ENCODE measurements at places on chromosomes 5 and 9.

DNA sequence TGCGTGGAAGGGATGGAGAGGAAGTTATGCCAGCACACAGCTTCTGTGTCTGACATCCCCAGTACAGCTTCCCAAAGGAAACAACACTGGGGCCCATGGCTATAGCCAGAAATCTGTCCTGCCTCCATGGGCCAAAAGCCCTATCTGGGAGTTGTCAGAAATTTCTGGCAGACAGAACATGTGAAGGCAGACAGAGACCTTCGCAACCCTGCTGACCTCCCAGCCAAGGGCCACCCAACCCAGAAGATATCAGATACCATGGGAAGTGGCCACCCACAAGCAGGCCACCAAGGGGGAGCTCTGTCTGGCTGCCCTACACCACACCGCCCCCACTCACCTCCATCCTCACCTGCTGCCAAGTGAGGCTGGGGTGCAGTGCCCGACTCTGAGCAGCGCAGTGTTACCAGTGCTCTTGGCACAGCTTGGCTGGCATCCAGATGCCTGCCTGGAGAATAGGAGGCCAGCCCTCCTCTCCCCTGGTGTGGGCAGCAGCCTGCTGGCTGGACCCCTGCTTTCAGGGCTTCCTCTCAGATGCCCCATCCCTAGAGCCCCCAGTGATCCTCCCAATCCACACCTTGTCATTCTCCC, 61.6 kb upstream of the NEURL1B start:
- H3K27me3 ChIP-seq: peaks cover 10% of the 10 kb centered on the region
- H3K4me1 ChIP-seq: no peaks in the 10 kb centered on the region
- H3K36me3 ChIP-seq: no peaks in the 10 kb centered on the region
- no peak overlapping the region for H3K27ac ChIP-seq
- no peak overlapping the region for H3K4me3 ChIP-seq

DNA sequence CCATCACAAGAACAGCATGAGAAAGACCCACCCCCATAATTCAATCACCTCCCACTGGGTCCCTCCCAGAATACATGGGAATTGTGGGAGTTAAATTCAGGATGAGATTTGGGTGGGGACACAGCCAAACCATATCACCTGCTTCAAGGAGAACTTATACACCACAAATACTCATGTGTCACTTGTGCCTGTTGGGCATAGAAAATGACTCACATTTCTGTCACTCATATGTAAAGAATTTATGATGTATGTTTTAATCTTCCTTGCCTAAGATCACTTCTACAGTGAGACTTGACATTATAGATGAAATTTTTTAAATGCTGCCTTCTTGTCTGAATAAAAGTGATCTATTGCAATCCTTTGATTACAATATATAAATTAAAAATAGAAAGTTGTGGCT, 23.0 kb upstream of the PRDM6 start:
- no peaks in the 10 kb centered on the region for H3K36me3 ChIP-seq
- no peak for DNase-seq
- H3K27ac ChIP-seq: no peak overlapping the region
- no peak overlapping the region for H3K4me3 ChIP-seq
- peaks cover 20% of the 10 kb centered on the region for H3K27me3 ChIP-seq

- H3K27ac ChIP-seq: no peak overlapping the region
- no peak for DNase-seq
- H3K36me3 ChIP-seq: no peaks in the 10 kb centered on the region
- no peaks in the 10 kb centered on the region for H3K27me3 ChIP-seq
These were observed 57.9 kb downstream of the SHB start for GRCh38 chr9:38010918-38011704.

GRCh38 chr9:88721495-88722279, 186.7 kb downstream of the NXNL2 start:
- no peak overlapping the region for H3K4me3 ChIP-seq
- H3K36me3 ChIP-seq: no peaks in the 10 kb centered on the region
- no peaks in the 10 kb centered on the region for H3K4me1 ChIP-seq
- no peak for DNase-seq
- H3K27ac ChIP-seq: no peak overlapping the region
- peaks cover 25% of the 10 kb centered on the region for H3K27me3 ChIP-seq

DNA sequence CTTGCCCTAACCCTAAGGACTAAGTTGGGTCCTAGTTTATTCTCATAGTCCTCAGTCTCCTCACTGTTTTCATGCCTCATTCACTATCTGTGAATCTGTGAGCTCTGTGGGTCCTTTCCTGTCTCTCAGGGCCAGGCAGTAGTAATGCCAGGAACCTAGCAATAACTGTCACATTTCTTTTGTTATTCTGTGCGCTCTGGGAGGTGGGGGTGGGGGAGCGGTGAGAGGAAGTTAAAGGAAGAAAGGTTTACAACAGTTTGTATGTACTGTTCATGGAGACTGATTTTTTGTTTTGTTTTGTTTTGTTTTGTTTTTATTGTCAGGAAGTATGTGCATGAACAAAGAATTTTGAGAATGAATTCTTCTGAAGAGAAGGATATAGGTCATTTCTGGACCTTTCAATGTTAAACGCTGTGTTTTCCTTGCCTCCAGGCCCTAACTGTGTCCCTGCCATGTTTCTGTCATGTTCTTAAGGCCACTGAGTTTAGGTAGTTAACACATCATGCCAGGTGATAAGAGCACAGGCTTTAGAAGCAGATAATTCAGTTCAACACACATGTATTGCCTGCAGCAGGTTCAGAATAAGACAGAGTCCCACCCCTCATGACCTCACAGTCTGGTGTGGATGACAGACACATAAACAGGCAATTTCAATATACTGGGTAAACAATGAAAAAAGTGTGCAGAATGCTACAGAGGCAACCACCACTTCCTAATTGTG, 13.3 kb upstream of the FEM1C start:
- H3K4me3 ChIP-seq: no peak overlapping the region
- H3K36me3 ChIP-seq: no peaks in the 10 kb centered on the region
- no peak for DNase-seq
- no peak overlapping the region for H3K27ac ChIP-seq
- H3K4me1 ChIP-seq: no peaks in the 10 kb centered on the region
- H3K27me3 ChIP-seq: peaks cover 11% of the 10 kb centered on the region

GRCh38 chr5:124301850-124302249, 444.6 kb downstream of the ZNF608 start:
- no peak for DNase-seq
- no peaks in the 10 kb centered on the region for H3K36me3 ChIP-seq

- H3K36me3 ChIP-seq: no peaks in the 10 kb centered on the region
- no peak overlapping the region for H3K27ac ChIP-seq
- H3K4me3 ChIP-seq: no peak overlapping the region
- H3K27me3 ChIP-seq: peaks cover 17% of the 10 kb centered on the region
These were observed 210.6 kb downstream of the PAX5 start for GRCh38 chr9:36823466-36823865.

DNA sequence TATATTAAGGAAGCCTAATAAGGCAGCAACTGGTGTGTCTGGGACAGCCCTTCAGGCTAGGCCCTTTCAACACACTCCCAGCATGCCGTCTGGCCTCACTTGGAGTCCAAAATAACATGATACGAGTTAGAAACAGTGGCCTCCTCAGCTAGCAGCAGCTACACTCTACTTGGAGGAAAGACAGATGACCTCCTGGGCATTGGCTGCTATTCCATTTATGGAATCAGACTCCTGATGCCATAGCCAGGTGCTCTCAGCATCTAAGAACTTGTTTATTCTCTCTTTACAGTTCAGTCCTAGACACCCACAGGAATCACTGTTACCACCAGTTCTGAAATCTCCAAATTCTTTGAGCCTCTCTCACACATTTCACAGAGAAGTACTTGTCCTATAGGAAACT, 31.8 kb downstream of the RUSC2 start:
- H3K4me1 ChIP-seq: no peaks in the 10 kb centered on the region
- no peaks in the 10 kb centered on the region for H3K27me3 ChIP-seq
- no peak for DNase-seq
- no peaks in the 10 kb centered on the region for H3K36me3 ChIP-seq

DNA sequence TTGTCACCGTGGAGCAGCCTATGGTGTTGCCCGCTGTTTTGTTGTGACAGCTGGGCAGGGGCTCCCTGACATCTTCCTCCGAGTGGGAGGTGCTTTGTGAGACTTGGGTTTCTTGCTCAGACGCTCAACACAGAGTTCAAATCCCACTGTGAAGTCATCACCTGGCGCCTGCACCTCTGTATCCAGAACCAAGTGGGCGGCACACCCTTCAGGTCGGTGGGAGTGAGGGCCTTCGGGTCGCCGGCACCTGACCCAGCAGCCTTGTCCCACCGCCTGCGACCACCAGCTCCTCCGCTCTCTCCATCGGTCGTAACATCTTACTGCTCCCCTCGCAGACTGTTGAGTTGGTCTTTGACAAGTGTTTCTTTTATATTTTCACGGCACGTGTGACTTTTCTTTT, 37.6 kb upstream of the EXOC3 start:
- DNase-seq: no peak
- peaks cover 5% of the 10 kb centered on the region for H3K27me3 ChIP-seq
- peaks cover 26% of the 10 kb centered on the region for H3K4me1 ChIP-seq
- no peak overlapping the region for H3K27ac ChIP-seq
- H3K36me3 ChIP-seq: peaks cover 40% of the 10 kb centered on the region

- DNase-seq: no peak
- peaks cover 6% of the 10 kb centered on the region for H3K4me1 ChIP-seq
- no peaks in the 10 kb centered on the region for H3K27me3 ChIP-seq
These were observed 441.5 kb upstream of the PTGER4 start for GRCh38 chr5:40238066-40238745.

GRCh38 chr9:69899491-69899890, 78.9 kb downstream of the CFAP95 start:
- DNase-seq: no peak
- peaks cover 8% of the 10 kb centered on the region for H3K4me1 ChIP-seq

DNA sequence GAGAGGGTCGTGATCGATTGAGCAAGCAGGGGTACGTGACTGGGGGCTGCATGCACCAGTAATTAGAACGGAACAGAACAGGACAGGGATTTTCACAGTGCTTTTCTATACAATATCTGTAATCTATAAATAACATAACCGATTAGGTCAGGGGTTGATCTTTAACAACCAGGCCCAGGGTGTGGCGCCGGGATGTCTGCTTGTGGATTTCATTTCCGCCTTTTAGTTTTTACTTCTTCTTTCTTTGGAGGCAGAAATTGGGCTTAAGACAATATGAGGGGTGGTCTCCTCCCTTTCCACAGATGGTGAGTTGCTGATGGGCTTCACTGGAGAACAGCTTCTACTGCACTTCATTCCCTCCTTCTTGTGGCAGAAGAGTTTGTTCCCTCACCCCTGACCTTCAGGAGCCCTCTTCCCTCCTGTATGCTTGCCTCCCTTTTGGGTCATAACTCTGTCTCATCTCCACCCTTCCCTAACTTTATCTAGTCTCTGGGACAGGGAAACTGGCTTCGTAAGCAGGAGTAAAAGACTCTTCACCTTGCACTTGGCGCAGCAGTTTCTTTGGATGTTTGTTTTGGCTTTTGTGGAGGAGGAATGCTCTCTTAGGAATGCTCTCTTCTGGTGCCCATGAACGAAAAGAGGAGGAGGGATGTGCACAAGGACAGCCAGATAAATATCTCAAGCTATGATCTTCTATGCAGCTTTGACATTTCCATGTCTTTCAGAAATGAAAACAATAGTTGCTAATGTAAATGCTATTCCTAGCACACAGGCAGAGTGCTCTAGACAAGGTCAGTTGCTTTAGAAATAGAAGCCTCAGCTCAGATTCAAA, 139.8 kb upstream of the RPS23 start:
- H3K27me3 ChIP-seq: no peaks in the 10 kb centered on the region
- no peaks in the 10 kb centered on the region for H3K4me1 ChIP-seq
- DNase-seq: no peak
- H3K27ac ChIP-seq: no peak overlapping the region
- H3K36me3 ChIP-seq: no peaks in the 10 kb centered on the region

GRCh38 chr5:42581845-42582244, 158.6 kb downstream of the GHR start:
- no peaks in the 10 kb centered on the region for H3K36me3 ChIP-seq
- no peak overlapping the region for H3K4me3 ChIP-seq
- H3K27me3 ChIP-seq: peaks cover 18% of the 10 kb centered on the region
- no peak overlapping the region for H3K27ac ChIP-seq
- no peak for DNase-seq

- peak overlapping the region; percentile 46 for H3K4me3 ChIP-seq
- peaks cover 53% of the 10 kb centered on the region for H3K4me1 ChIP-seq
- peak overlapping the region; percentile 79 for H3K27ac ChIP-seq
- H3K36me3 ChIP-seq: peaks cover 5% of the 10 kb centered on the region
These were observed 2.2 kb upstream of the CLINT1 start for GRCh38 chr5:157860898-157861890.

GRCh38 chr9:90508940-90509339, 133.7 kb downstream of the DIRAS2 start:
- peaks cover 6% of the 10 kb centered on the region for H3K27me3 ChIP-seq
- H3K36me3 ChIP-seq: no peaks in the 10 kb centered on the region
- no peak for DNase-seq
- no peak overlapping the region for H3K27ac ChIP-seq
- peaks cover 1% of the 10 kb centered on the region for H3K4me1 ChIP-seq
- no peak overlapping the region for H3K4me3 ChIP-seq

DNA sequence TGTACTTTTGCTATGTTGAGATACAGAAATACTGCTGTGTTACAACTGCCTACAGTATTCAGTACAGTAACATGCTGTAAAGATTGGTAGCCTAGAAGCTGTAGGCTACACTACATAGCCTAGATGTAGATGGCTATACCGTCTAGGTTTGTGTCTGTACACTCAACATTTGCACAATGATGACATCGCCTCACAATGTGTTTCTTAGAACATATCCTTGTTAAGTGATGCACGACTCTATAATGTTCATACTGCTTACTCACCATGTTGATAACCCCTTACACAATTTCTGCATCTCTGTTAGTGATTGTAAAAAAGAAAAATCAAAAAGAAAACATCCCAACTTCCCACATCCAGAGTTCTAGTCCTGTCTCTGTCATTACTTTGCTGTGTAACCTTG, 450.0 kb downstream of the CCDC171 start:
- H3K36me3 ChIP-seq: no peaks in the 10 kb centered on the region
- no peaks in the 10 kb centered on the region for H3K27me3 ChIP-seq
- DNase-seq: no peak

- H3K36me3 ChIP-seq: peaks cover 16% of the 10 kb centered on the region
- peak overlapping the region; percentile 95 for H3K27ac ChIP-seq
- H3K4me3 ChIP-seq: peak overlapping the region; percentile 99
- peaks cover 29% of the 10 kb centered on the region for H3K4me1 ChIP-seq
- H3K27me3 ChIP-seq: no peaks in the 10 kb centered on the region
These were observed 599 bp downstream of the LYRM7 start for GRCh38 chr5:131171276-131171810.

- H3K36me3 ChIP-seq: no peaks in the 10 kb centered on the region
- no peak overlapping the region for H3K4me3 ChIP-seq
These were observed 45.2 kb downstream of the PIP5K1B start for GRCh38 chr9:68750255-68750654.

DNA sequence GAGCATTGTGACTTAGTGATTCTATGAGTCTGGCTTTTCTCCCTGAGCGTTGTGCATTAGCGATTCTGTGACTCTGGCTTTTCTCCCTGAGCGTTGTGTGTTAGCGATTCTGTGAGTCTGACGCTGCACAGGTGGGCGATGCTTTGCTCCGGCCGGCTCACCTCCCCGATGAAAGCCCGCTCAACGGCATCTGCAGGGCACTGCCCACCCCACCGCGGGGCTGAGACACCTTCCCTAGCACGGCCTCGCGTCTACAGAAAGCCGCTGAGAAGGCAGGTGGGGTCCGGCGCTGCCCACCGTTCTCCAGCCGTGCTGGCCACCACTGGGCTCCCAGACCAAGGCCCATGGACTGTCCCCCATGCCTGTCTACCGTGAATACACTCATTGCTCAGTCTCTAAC, 12.8 kb upstream of the SLC9A3 start:
- no peak overlapping the region for H3K27ac ChIP-seq
- no peak overlapping the region for H3K4me3 ChIP-seq
- no peaks in the 10 kb centered on the region for H3K36me3 ChIP-seq
- peaks cover 10% of the 10 kb centered on the region for H3K27me3 ChIP-seq
- no peak for DNase-seq
